Stimulated activated CD8-positive, alpha-beta memory T cell treated with anti-CD3 and anti-CD28 coated beads, Interleukin-4, amount 100 ng/mL, for 4 hours (primary cell): ENCODE measurements at places on chromosomes 13 and 19.
A peak's percentile ranks its signal among the peaks of the same experiment; 100 is the strongest.

- no peak for DNase-seq
Measured at GRCh38 chr13:112602189-112602588, 14.2 kb upstream of the TUBGCP3 start.

DNA sequence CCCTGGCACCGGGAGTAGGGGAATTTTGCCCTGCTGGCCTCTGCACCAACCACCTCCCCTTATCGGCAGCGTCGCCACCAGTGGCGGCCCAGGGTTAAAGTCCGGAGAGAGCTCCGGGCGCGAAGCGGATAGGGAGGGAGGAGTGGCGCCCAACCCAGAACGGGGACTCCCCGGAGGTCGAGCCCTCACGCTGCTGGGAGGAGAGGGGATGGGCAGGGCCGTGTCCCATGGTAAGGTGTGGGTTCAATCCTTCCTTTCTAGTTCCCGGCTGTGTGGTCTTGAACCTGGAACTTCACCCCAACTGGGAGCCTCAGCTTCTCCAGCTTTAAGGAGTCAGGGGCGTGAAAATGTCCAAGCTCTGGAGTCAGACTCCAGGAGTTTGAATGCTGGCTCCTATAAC is 23.3 kb upstream of the BCL3 start:
- no peak for DNase-seq

GRCh38 chr13:114067381-114067885 is 65.0 kb downstream of the RASA3 start:
- no peak for DNase-seq

DNA sequence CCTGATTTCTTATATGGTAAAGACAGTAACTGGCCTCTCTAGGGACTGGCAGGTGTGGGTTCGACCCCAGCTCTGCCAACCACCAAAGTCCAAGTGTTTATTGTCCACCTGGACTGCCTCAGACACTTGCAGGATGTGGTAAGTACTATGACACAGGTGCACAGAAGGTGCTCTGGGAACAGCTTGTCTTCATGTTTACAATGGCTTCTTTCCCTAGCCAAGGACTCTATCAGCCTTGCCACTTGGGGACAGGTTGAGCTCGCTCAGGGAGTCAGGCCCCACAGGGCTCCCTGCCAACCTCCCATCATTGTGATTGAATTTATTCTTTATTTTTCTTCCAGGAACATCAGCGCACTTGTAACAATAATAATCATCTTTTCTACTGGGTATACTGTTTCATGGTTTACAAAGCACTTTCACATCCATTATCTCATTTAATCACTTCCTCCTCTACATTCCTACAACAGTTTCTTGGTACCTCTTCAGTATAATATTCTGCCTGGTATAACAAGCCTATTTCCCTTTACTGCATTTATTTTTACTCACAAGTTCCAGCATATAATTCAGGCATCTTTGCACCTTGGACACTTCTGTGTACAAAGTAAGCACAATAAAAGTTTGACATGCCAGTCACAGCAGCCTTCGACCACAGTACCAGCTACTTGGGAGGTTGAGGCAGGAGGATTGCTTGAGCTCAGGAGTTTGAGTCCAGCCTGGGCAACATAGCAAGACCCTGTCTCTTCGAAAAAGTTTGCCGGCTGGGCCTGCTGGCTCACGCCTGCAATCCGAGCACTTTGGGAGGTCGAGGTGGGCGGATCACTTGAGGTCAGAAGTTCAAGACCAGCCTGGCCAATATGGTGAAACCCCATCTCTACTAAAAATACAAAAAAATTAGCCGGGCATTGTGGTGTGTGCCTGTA is 24.2 kb upstream of the GATAD2A start:
- no peak for DNase-seq

- DNase-seq = no peak
Measured at GRCh38 chr13:50646070-50646469, 197.4 kb downstream of the DLEU7 start.

DNA sequence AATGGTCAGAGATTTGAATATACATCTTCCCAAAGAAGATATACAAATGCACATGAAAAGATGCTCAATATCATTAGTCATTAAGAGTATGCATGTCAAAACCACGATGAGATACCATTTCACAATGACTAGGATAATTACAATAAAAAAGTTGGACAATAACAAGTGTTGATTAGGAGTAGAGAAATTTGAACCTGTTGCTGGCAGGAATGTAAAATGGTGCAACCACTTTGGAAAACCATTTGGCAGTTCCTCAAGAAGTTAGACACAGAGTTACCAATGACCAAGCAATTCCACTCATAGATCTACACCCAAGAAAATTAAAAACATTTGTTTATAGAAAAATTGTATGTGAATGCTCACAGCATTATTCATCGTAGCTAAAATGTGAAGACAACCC is 33.2 kb upstream of the STARD13 start:
- no peak for DNase-seq

DNA sequence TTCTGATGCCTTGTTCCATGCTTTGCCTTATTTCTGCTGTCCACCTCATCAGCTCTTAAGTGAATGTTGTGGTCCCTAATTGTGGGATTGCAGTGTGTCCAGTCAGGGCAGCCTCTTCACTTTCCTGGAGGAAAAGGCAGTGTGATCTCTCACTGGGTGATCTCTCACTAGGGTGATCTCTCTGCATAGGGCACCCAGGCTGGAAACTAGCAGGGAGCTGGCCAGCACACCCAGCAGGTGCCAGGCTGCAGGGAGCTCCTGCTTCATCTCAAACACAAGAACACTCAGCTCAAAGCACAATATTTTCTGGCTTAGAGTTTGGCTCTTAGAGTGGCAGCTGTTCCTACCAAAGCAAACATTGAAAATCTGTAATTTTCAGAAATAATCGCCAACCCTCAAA is 36.5 kb upstream of the TSHZ3 start:
- no peak for DNase-seq

- DNase-seq = no peak
Measured at GRCh38 chr19:38718747-38719543, 25.3 kb downstream of the CAPN12 start.

DNA sequence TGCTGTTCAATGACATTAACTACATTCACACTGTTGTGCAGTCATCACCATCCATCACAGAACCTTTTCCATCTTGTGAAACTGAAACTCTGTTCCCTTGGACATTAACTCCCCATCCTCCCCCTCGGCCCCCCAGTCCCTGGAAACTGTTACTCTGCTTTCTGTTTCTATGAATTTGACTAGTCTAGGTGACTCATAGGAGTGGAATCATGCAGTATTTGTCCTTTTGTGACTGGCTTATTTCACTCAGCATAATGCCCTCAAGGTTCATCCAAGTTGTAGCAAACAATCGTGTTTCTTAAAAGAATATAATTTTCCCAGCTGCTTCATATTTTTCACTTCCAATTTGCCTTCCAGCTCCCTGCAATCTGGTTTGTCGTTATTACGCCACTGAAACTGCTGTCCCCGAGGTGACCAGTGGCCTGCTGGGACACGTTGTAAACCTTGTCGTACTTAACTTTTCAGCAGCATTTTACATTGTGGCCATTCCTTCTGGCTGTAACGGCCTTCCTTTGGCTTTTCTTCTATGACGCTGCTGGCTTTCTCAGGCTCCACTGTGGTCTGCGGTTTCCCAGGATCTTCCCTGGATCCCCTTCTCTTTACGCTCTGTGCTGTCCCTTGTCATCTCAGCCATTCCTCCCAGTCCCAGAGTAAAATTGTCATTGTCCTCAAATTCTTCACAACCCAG is 74.0 kb downstream of the DHRS12 start:
- no peak for DNase-seq

DNA sequence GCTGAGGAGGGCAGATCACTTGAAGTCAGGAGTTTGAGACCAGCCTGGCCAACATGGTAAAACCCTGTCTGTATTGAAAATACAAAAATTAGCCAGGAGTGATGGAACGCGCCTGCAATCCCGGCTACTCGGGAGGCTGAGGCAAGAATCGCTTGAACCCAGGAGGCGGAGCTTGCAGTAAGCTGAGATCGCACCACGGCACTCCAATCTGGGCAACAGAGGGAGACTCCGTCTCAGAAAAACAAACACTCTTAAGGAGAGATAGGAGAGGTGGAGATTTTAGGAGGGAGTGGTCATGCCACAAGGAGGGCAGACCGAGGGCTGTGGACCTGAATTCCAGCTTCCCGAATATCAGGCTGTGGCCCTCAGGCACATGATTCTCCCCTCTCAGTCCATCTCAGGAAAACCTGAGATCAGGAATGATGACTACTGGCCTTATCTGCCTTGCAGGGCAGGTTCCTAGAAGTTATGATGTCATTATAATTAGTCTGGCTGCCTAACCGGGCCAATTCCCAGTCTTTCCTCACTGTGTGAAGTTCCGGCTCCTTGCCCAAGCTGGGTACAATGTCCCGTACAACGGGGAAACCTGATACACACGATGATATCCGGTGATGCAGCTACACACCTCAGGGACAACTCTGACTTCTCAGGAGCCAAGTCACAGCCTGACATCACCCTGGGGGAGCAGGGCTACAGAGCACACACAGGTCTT is 2.5 kb downstream of the SLC35E1 start:
- DNase-seq = no peak

GRCh38 chr19:45439190-45439568 is 15.5 kb upstream of the ERCC1 start:
- no peak for DNase-seq

DNA sequence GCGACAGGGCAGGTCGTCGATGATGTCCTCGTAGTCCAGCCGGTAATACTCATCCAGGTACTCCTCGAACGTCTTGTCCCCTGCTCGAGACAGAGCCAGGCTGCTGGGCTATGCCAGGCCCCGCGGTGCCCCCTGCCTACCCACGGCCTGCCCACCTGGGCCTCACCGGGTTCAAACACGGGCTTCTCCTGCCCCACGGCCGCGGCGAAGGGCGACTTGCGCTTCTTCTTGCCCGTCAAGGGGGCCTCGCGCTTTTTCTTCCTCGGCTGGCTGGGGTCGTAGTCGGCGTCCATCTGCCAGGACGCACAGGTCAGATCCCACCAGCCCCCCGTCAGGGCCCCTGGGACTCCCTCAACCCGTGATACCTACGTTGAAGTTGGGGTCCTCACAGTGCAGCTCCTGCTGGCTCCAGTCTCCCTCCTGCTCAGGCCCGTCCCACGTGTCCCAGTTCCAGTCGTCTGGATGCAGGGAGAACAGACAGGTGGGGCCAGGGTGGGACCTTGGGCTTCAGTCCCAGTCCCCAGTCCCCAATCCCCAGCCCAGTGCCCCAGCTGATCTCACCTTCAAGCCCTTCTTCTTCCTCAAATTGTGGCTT is 8.1 kb downstream of the KRI1 start:
- no peak for DNase-seq

DNA sequence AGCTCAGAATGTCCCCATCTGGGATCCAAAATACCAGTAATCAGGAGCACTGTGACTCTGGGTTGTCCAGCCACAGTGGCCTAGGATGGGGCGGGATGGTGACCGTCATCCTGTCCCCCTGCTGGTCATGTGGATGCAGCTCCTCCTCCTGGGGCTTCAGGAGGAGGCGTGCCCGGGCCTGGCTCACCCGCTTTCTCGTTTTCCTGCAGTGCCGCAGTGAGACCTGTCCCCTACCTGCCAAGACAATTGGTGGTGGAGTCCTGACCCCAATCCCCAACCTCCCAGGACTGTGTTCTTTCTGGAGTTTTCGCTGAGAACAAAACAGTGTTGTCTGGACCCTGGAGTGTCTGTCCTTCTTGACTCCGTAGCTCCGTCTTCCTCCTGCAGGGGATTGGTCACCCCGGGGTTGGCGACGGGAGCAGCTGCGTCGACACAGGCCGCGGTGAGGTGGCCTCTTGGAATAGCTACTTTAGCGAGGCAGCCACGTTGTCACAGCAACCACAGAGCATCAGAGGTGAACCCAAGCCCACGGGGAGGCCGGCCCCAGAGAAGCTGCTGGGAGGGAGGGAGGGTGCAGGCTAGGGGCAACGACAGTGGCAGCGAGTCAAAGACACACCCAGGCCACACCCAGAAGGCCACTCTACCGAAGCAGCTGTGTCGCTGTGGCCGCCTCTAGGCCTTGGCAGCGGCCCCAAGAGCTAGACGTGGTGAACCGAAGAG is 10.2 kb upstream of the EMC10 start:
- no peak for DNase-seq

DNA sequence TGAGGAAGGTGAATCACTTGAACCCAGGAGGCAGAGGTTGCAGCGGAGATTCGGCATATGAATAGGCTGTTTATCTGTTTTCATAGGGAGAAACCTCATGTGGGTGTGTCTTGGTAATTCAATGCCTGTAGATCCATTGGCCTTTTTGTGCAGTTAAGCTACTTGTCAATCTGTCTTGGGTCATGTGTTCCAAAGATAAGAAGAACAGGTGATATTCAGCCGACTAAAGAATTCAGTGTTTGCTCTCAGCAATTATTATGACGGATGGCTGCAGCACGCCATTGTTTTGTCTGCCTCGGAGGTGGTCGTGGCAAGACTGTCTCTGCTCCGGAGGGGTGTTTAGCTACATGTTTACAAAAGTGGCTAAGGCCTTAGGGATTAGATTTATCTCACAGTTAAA is 573.0 kb upstream of the PCDH9 start:
- no peak for DNase-seq

- no peak for DNase-seq
Measured at GRCh38 chr13:40446365-40446764, 220.1 kb downstream of the FOXO1 start.

DNA sequence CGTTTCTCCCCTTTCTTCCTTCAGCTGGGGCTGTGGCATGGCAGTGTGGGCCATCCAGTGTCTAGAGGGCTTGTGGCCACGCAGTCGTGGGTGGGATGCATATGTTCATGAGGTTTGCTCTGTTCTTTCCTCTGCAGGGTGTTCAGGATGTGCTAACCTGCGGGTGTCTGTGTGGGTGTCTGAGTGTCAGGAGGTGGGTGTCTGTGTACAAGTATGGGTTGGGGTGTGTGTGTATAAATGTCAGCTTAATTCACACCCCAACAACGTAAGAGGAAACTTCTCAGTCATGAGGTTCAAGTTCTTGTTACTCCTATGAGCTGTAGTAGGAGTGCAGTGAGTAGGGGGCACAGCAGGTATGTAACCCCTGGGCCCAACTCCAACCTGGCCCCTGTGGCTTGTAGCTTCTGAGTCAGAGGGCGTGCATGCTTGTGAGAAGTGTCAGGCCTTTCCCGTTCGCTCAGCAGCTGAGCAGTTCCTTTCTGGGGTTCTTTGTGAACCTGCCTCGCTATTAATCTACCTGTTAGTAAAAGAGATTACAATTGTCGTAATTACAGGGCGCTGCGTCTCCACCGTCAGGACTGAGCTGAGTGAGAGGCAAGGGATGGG is 49.1 kb downstream of the NFIX start:
- peak; percentile 28 for DNase-seq
